HT1080 (cell line): ENCODE measurements at places on chromosomes 11 and 22. TPM values are rescaled to one million over a fixed set of nuclear protein-coding genes. Genes with fewer than 3 reads are reported as not detected.

DNA sequence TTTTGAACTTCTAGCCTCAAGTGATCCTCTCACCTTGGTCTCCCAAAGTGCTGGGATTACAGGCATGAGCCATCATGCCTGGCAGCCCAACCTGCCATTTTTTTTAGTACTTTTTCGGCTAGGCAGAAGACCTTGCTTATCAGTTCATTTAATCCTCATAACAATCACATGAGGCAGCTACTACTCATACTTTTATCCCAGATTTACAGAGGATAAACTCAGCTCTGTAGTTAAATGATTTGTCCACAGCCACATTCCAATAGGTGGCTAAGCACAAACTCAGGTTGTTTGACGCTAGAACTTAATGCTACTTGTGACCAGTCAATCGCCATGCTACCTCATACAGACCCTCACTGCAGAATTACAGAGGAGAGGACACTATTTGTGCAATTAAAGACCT lies 28.1 kb downstream of the SBF2 start:
- DNase-seq = no peak

DNA sequence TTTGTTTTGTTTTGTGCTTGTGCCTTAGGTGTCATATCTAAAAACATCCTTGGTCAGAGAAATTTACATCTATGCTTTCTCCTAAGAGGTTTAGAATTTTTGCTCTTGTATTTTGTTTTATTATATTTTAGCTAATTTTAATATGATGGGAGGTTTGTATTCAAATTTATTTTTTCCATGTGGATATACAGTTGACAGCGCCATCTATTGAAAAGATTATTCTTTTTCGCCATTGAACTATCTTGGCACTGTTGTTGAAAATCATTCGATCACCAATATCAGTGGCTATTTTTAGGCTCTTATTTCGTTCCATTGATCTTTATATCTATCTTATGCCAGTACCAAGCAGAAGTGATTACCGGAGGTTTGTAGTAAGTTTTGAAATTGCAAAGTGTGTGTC lies 510.3 kb downstream of the BRD1 start:
- no peak for DNase-seq

DNA sequence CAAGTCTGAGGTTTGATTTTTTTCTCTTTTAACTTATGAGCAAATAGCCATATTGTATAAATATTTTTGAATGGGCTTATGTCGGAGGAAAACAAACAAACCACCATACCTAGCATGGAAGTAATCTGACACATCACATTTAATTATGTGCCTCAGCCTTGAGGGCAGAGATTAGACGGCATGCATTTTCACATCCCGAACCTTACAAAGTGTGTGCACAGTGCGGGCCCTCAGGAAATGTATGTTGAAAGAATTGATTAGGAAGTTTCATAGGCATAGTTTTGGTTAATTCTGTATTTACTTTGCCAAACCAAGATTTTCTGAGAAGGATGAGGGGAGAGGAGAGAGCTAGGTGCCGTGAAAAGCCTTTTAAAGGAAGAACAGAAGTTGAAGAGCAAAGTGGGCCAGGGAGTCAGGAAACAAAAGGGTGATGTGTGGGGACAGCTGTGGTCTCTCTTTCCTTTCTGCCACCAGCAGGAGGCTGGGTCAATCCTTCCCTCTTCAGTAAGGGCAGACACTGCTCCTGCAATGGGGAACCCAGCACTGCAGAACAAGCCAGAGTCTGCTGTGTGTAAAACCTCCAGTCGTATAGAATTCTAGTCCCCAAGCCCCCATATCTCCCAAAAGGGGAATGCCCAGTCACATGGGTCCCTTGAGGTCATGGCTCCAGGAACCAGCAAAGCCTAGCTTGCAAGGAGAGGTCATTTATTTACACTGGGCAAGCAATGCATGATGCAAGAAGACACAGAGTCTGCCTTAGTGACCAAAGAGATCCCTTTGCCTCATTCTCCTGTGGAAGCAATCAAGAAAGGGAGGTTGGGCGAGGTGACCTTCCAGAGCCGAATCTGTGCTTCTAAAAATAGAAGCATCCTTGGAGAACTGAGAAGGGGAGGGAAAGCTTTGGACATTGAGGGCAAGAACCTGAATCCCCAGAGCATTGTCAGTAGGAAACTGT lies 71.1 kb upstream of the OLFML1 start:
- no peak for DNase-seq

DNA sequence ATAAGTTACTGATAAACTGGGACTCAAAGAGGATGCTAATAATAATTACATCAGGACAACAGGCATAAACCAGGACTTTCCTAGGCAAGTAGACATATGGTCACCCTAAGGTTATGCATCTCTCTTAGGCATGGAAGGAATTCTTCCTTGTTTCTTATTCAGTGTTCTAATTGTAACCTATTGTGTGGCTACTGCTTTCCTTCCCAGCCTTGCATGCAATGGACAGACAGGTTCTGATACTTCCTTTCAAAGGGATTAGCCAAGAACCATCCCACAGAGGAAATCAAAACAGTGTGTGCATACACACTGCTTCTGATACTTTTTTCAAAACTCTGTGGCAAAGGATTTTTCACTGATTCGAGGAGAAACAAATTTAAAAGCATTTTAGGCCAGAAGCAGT lies 48.3 kb downstream of the RRAS2 start:
- DNase-seq = no peak

DNA sequence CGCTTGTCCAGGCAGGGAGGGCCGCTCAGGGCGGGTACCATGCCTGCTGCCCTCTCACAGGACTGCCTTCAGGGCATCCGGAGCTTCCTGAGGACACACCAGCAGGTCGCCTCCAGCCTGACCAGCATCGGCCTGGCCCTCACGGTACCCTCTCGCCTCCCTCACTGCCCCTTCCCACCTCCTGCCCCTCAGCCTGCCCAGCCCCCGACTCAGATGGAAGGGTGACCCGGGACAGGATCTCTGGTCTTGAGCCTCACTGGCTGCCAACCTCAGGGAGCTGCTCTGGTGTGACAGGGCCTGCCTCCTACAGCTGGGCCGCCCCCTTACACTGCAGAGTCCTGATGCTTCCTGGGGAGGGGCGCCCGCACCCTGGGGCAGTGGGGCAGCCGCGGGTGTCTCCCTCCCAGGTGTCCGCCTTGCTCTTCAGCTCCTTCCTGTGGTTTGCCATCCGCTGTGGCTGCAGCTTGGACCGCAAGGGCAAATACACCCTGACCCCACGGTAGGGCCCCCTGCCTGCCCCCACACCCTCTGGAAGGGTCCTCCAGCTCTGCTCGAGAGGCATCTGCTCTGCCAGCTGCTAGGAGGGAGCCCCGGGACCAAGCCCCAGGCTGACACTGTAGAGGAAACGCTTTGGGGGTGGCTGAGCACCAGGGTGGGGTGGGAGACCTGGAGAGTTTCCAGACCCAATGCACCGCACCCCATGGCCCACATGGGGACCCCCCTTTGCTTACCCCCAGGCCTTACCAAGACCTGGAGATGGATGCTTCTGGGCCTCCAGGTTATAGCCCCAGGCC lies 14.6 kb downstream of the TSPAN32 start:
- no peak for DNase-seq

GRCh38 chr22:35569916-35570315 lies 29.3 kb downstream of the RASD2 start:
- DNase-seq = no peak

- DNase-seq = no peak
Measured at GRCh38 chr11:73380331-73380730, 4.1 kb downstream of the RELT start.

GRCh38 chr11:106461839-106462545 lies 384.5 kb downstream of the AASDHPPT start:
- DNase-seq = no peak

- DNase-seq = no peak
Measured at GRCh38 chr11:20973940-20974559, 304.7 kb downstream of the NELL1 start.

DNA sequence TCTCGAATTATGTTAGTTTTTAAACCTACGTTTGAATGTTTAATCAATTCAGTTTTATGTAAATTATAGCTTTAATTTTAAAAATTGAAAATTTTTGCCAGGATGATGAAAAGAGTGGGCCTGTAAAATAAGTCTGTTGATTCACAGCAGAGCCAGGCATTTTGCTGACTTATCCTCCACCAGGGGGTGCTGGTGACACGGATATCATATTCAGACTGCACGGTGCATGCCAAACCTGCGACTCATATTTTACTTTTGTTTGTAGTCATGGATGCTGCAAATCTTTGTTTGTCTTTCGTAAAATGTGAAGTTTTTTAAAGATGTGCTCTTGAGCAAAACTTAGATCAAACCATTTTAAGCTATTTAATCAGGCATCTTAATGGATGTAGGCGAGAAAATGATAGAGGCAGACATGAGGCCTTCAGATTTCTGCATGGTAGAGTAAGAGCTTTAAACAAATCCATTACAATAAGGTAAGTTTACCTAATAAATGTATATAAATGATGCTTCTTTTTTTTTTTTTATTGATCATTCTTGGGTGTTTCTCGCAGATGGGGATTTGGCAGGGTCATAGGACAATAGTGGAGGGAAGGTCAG lies 3.6 kb upstream of the OR8B3 start:
- peak; percentile 57 for DNase-seq

DNA sequence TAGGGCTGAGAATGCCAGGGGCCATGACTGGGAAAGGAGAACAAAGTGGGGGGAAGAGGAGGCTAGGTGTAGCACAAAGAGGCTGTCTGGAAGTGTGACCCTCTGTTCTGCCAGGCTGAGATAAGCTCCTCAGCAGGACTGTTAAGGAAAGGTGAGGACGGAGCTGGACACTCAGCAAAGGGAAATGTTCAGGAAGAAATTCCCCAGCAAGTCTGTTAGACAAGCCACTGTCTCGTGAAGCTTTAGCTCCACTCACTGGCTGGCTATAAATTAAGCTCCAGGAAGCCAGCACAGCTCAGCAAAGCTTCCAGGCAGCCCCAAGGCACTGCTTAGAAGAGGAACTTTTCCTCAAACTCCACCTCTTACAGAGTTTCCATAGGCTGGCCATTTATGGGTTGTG lies 181.2 kb upstream of the API5 start:
- no peak for DNase-seq

DNA sequence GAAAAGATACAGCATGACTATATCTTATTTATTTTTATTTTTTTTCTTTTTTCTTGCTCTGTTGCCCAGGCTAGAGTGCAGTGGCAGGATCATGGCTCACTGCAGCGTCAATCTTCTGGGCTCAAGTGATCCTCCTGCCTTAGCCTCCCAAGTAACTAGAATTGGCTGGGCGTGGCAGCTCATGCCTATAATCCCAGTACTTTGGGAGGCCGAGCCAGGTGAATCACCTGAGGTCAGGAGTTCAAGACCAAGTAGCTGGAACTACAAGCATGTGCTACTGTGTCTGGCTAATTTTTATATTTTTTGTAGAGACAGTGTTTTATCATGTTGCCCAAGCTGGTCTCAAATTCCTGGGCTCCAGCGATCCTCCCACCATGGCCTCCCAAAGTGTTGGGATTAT lies 28.3 kb upstream of the CCDC134 start:
- no peak for DNase-seq

DNA sequence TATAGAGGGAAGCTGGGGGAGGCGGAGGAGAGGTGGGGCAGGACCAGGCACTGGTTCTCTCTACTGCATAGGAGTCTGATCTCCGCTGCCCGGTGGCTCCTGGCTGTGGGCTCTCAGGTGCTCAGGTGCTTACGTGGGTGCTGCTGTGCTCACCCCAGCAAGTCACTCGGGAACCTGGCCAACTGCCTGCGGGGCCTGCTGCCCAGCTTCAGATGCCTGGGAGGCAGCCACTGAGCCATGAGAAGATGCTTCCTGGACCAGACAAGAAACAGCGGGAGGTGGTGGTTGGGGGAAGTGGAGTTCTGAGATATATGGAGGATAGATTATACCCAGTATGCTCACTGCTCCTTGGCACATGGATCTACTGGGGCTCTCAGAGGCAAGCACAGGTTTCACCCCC lies 1303.4 kb downstream of the TBC1D22A start:
- DNase-seq = no peak

- no peak for DNase-seq
Measured at GRCh38 chr11:12600829-12601228, 73.4 kb upstream of the TEAD1 start.

DNA sequence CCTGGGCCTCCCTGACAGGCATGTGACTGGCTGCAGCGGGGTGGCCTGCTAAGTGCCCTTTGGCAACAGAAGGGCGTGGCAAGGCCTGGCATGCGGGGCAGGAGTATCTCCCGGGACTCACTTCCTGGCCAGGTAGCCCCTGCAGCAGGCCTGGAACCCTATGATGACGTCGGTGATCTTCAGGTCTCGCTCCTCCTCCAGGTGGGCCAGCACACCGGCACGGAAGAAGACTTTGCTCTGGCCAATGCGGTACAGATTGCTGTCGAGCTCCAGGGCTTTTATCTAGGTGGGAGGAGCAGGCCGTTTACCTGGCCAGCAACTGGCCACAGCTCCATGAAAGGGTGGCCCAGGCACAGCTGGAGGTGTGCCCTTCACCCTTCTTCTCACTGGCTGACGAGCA lies 50.9 kb downstream of the APOL1 start:
- DNase-seq = no peak

DNA sequence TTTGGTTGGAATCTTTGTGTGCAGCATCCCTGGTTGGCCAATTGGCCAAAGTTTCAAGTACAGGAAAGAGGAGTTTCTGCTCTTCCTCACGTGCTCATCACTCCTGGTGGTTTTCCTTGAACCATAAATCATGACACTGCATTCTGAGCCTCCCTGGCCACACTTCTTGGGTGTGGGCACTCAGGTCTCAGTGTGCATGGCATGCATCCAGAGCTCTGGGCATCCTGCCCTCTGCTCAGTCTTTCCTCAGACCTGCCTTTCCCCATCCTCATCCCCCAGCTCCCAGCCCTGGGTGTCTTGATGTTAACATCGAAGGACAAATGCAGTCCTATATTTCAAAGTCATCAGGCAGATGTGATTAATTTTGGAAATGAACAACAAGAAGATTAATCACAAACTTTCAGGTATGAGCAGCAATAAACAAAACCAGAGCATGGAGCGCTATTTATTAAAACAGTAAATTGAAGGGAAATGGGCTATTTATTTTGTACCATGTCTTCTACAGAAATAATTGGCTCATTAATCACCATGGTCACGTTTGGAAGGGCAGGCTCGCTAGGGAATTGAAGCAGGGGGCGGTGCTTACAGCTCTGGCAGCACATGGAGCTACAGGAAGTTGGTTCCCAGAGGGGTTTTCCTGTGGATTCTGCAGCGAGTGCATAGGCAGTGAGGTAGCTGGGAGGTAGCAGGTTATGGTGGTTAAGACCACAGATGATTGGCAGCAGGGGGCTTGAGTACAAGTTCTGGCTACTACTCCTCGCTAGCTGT lies 89.6 kb downstream of the CSNK2A3 start:
- peak; percentile 32 for DNase-seq

GRCh38 chr22:37383341-37383740 lies 43.9 kb downstream of the ELFN2 start:
- DNase-seq = no peak

- no peak for DNase-seq
Measured at GRCh38 chr11:70647188-70648166, 249.1 kb downstream of the CTTN start.

Gene SCGB1D2
- total RNA-seq = not detected in 2 replicates

Gene TTC36
- 0.85 and 1.1 TPM in 2 replicates for total RNA-seq

Gene TMEM121B
- 0.10 TPM in 1 of 2 replicates, not detected in the other for total RNA-seq

Gene RTN4R
- total RNA-seq = 2.7 and 4.9 TPM in 2 replicates

Gene MYO18B
- total RNA-seq = 1.9 and 2.3 TPM in 2 replicates

Gene ARHGAP32
- 8.1 and 9.6 TPM in 2 replicates for total RNA-seq

Gene EMID1
- 0.60 TPM in 1 of 2 replicates, not detected in the other for total RNA-seq

Gene IGSF22
- not detected in 2 replicates for total RNA-seq

Gene DGAT2
- 4.9 and 5.9 TPM in 2 replicates for total RNA-seq
